ENCODE measurements at places on chromosomes 16 and 17.
A peak's percentile ranks its signal among the peaks of the same experiment; 100 is the strongest.

GRCh38 chr16:72835086-72835485 lies 212.8 kb downstream of the ZFHX3 start:
- no peak for DNase-seq

DNA sequence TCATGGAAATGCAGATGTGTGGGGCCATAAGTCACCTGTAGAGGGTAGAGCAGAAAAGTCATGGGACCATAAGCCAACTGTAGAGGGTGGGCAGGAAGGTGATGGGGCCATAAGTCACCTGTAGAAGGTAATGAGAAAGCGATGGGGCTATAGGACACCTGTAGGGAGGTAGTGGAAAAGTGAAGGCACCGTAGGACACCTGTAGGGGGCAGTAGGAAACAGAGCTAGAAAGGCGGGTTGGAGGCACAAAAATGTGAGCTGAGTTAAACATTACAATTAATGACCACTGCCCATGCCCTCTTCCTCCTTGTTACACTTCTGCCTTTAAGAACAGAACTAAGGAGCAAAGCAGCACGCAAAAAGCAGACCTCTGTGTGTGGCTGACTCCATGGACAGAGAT lies 150.1 kb downstream of the SHISA6 start:
- no peak for DNase-seq

GRCh38 chr16:74309789-74310781 lies 13.5 kb downstream of the PSMD7 start:
- DNase-seq = peak; percentile 27

DNA sequence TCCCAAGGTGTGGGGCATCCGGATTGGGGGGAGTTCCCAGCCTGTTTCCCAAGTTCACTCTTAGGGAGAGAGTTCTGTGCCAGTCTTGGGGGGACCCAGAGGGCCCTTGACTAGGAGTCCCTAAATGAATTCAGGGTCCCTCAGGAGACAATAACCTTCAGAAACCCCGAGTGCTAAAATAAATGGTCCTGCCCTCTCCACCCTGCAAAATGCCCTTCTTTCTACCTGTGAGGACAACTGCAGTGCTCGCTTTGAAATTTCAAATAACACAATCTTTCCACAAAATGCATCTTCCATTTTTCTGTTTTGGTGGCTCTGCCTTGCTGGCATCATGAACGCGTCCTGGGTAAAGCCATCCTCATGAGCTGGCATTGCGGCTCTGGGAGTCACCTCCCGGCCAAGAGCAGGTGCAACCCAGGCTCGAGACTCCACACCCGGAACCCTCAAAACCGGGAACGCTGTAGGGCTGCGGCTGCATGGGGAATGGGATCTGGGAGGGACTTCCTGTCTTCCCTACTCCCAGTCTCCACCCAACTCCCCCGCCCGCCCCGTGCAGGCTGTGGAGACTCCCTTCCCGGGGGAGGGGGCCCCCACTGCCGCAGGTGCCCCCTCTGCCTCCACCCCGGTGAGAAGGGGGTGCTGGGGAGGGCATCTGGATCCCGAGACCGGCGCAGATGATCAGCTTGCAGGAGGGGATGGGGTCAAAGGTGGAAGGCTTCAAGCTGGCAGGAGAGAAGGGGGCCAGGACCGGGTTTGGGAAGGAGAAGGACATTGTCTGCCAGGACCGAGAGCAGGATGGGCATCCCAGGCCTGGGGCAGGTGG lies at the start of gene ZNF205:
Gene ZNF205, plus strand, starts transcription at position 529 of the 823 bp plus-strand sequence. CDS start 845 bp downstream, outside the sequence.
- no peak for DNase-seq

DNA sequence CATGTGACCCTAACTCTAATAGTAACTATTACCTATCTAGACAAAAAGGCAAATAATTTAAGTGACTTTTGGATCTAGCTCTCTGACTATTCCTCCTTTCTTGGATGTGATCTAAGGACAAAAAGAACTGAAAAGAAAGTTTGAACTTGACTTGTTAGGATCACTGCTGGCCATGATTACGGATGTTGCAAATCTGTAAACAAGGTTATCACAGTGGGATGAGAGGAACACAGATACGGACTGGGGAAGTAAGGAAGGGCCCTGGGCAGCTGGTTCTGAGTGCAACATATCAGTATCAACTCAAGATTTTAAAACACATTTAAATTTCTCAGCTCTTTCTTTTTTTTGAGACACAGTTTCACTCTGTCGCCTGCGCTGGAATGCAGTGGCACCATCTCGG lies 78.7 kb downstream of the MRM3 start:
- DNase-seq = no peak
